GF-D8 (cell line): ENCODE measurements at places on chromosomes 5 and 9.

DNA sequence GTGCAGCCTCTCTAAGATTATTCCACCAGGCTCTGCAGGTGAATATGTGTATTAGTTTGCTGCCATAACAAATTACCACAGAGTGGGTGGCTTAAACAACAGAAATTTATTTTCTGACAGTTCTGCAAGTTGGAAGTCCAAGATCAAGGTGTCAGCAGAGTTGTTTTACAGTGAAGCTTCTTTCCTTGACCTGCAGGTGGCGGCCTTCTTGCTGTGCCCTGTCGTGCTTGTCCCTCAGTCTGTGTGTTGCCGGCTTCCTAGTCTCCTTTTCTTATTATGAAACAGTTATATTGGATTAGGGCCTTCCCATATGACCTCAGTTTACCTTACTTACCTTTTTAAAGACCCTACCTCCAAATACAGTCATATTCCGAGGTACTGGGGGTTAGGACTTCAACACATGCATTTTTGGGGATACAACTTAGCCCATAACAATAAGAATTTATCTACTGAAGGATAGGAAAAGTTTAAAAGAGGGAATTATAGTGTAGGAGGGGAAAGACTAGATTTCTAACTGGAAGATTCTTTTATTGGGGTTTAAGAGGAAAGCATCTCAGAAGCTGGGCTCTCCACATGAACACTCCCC lies 97.4 kb downstream of the OSTF1 start:
- DNase-seq = peak; percentile 44

GRCh38 chr5:33408816-33409215 lies 31.9 kb upstream of the TARS1 start:
- no peak for DNase-seq

- DNase-seq = no peak
Measured at GRCh38 chr9:78663369-78663768, 366.4 kb downstream of the PSAT1 start.

DNA sequence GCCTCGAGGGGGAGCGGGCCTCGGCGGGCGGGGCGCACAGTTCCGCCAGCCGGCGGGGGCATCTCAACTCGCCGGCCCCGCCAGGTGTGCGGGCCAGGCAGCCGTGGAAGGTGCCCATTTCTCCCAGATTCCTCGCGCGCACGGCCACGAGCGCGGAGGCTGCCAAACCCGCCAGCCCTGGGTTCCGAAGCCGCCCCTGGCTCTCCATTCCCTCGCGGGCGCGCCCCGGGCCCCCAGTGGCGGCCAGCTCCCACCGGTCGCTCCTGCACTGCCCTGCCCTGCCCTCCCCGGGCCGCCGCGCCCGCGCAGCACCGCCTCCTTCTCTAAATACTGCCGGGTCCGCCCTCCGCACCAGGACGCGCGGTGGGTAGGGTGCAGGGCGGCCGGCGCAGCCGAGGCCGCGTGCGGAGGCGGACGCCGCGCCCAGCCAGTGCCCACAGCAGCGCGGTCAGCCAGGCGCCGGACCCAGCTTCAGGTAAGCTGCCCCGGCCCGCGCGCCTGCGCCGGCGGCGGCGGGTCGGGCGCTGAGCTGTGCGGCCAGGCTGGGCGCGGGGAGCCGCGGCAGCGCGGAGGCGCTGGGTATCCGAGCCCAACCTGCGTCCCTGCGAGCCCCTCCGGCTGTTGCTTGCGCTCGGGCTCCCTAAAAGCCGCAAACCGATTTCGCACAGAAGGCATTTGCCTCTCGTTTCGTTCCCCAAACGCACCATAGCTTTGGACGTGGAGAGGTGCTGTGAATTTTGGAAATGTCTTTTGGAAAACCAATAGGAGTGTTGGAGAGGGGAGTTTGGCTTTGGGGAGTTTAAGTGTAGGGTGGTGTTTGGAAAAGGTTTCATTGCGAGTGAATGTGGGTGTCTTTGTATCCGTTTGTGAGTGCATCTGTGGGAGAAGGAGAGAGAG lies at the start of gene TMEM171:
Gene TMEM171 (plus strand): TSS at position 354 of the 897 bp plus-strand sequence. CDS start 2,799 bp downstream, outside the sequence.
- DNase-seq = no peak

DNA sequence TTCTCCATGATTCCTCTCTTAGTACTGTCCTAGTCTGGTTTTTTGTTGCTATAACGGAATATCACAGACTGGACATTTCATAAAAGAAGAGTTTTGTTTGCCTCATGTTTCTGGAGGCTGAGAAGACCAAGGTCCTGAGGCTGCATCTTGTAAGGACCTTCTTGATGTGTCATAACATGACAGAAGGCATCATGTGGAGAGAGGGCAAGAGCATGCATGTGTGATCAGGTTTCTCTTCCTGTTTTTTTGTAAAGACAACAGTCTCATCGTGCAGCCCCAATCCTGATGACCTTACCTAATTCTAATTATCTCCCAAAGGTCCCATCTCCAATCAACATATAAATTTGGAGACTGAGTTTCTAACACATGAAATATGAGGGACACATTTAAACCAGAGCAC lies 108.4 kb downstream of the MSX2 start:
- DNase-seq = no peak

- no peak for DNase-seq
Measured at GRCh38 chr9:113620377-113621161, 157.0 kb downstream of the RGS3 start.

- DNase-seq = no peak
Measured at GRCh38 chr9:116360016-116360415, 206.4 kb downstream of the PAPPA start.

- no peak for DNase-seq
Measured at GRCh38 chr5:75051217-75051751, 1.1 kb downstream of the GCNT4 start.

DNA sequence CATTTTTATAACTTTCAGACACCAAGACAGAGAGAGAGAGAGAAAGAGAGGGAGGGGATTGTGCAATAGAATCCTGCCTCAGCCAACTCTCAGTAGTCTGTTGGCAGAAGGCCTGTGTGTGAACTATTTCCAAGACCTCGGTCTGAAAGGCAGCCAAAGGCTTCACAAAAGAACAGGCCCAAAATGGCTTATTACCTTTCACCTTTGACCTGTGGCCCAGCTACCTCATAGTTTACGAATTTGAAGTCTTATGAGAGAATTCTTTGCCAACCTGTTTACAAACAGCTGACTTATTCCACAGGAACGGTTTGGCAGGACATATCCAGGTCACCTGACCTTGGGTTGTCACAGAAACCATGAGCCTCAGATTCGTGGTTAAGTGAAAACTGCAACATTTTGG lies 48.6 kb downstream of the NR2F1-AS1 start:
- DNase-seq = no peak

DNA sequence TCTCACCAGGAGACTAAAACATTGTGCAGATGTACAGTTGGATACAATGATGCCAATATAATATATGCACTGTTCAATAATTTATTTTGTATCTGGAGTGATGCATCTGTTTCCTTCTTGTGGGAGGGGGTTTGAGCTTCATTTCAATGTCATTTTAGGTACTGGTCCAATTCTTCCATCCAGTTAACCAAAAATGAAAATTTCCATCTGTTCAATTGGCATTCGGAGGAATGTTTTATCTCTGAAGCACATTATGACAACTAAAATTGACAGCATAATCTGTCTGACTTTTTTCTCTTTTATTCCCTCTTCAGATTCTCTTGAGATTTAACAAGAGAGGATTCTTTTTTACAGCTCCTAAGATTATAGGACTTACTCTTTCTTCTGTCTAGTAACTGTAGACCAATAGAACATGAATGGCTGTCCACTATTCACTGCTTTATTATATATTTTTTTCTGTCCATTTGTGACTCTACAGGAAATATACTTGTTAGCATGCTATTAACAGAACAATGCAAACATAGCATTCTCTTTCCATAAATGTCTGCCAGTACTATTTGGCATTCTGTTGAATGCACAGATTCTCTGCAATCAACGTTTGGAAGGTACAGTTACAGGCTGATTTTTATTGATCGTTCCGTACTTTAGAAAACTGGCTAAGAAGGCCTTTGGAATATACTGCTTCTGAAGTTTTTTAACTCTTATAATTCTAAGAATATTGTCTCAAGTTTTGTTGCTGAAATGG lies 57.8 kb downstream of the NDUFAF2 start:
- no peak for DNase-seq

GRCh38 chr5:174340226-174340625 lies 294.7 kb downstream of the NSG2 start:
- no peak for DNase-seq

GRCh38 chr9:112809351-112809848 lies 58.8 kb downstream of the SNX30 start:
- DNase-seq = no peak

DNA sequence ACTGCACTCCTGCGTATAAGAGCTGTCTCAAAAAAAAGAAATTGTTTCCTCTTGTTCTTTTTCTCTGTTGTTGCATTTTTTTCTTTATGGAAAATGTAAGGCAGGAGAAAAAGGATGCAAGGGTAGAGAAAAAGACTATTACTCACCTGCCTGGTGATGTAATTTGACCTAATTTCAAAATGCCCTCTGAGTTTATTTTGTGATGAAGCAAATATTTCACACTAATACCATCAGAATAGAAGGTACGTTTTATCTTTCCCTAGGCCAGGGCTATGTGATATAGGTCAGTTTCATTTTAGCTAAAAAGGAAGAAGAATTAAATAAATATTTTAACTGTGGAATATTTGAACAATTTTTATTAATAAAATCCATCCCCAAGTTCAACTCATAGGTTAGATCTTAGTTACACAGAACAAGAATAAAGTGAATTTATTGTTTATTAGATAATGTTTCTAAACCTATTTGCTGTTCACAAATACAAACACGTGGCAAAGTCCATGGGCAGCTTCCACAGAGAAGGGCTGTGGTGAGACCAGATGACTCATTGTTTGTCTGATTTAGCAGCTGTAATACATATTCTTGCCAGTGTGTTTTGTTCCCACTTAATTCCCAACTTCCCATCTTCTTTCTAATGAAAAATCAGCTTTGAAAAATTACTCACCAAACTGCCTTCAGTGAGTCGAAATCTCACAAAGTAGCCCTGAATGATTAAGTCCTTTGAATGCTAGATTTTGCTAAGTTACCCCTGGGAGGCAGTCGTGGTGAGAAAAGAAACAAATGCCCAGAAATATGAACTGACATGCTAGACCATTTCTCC lies 52.8 kb upstream of the CCDC112 start:
- no peak for DNase-seq

DNA sequence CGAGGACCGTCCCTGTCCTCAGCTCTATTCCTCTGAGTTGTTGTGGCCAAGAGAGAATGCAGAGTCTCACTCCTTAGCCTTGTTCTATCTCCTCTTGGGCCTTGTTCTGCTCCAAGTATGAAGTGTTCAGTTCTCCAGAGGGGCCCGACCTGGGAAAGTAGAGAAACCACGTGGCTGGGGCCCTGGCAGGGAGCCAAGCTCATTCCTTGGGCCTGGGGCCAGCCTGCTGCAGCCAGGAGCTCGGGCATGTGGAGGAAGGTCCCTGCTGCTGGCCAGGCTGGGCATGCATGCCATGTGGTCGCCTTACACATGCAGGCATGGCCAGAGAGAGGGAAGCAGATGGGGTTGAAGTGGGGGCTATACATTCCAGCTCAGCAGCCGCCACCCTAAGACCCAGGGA lies 60.7 kb downstream of the COL27A1 start:
- no peak for DNase-seq

- peak; percentile 49 for DNase-seq
Measured at GRCh38 chr9:95217936-95218335, 99.6 kb downstream of the FANCC start.

DNA sequence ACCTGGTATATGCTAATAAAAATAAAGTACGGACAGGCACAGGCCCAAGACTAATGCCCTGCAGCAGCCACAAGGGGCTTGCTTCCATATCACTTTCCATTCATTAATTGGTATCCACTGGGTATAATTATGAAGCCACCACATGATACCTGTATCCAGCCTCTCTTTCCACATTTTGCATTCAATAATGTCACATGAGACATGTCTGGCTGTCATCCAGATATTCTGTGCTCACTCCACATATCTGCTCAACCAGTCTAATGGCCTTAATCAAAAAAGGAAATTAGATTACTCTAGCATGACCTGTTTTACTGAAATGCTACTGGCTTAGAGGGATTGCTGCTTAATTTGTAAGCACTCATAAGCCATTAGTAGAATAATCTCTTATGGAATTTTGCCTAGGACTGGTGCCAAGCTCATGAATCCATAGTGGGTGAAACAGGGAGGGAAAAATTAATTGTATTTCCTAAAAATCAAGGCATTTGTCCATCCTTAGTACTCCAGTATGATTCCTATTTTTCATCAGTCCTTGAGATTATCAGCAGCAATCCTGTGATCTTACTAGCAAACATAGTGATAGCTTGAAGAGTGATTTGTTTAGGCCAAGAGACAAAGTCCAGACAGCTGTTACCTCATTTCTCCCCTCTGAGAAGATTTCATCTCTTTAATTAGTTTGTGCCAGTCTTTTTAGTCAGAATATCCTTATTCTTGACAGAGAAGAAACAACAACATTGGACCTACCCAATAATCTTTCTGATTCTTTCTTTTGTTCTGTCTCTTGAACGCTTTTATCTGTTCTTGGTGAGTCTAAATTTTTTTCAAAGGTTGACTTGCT lies 119.2 kb upstream of the ABCA1 start:
- DNase-seq = no peak

- no peak for DNase-seq
Measured at GRCh38 chr5:119161430-119161829, 90.5 kb downstream of the DMXL1 start.

- DNase-seq = no peak
Measured at GRCh38 chr9:134171316-134172197, 7.2 kb upstream of the RNU6ATAC start.

DNA sequence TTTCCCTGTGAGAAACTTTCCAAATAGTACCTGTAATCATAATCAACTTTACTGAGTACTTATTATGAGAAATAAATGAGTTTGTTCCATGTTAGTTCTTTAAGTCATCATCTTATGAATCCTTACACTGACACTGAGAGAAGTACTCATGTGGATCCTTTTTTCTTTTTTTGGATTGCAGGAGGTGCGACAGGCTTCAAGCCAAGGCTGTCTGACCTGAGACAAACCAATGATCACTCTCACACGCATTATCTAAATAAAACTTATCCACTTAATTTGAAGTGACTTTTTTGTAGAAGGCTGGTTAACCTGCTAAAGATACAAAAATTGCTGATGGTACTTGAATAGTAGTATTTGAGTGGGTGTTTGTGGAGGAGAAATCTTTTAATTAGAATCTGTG lies 39.5 kb downstream of the JAKMIP2 start:
- DNase-seq = no peak

DNA sequence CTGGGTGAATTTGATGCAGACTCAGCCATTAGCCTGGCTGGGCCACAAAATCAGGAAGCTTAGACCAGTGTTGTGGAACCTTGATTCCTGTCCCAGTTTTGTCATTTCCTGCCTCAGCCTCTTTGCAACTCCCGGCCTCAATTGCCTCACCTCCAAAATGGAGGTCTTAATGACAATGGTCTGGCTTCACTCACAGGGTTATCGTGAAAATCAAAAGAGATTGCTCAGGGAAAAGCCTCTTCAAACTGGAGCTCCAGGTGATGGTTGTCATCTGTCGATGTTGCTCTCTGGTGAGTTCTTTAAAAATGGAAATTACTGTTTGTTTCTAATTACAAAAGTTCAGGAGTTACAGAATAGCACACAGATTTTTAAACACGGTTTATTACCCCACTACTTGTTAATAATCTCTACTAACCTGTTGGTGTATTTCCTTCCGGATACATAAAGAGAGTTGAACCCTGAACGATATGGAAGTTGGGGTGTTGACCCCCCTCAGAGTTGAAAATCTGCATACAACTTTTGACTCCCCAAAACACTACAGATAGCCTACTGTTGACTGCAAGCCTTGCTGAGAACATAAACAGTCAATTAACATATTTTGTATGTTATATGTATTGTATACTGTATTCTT lies 109.9 kb upstream of the CPEB4 start:
- peak; percentile 78 for DNase-seq

- no peak for DNase-seq
Measured at GRCh38 chr9:27572061-27572460, 1.2 kb downstream of the C9orf72 start.
